Activated CD8-positive, alpha-beta memory T cell treated with anti-CD3 and anti-CD28 coated beads for 4 hours (primary cell): ENCODE measurements at places on chromosomes 2 and 18.

GRCh38 chr2:175687465-175687864 lies 314.6 kb downstream of the LNPK start:
- no peak for DNase-seq

GRCh38 chr2:120235681-120236080 lies 12.5 kb upstream of the TMEM185B start:
- no peak for DNase-seq

GRCh38 chr18:34224423-34225217 lies at the start of gene NOL4:
Gene NOL4, minus strand, starts transcription at chr18:34224913. Its CDS starts 1,660 bp downstream, at chr18:34223253.
- DNase-seq, result no peak

GRCh38 chr2:239920693-239921365 lies 104.3 kb downstream of the NDUFA10 start:
- no peak for DNase-seq
